ENCODE measurements at places on chromosomes 4 and X. TPM values are rescaled to one million over a fixed set of nuclear protein-coding genes. Genes with fewer than 3 reads are reported as not detected.
A peak's percentile ranks its signal among the peaks of the same experiment; 100 is the strongest.

GRCh38 chr4:89660444-89661172, 176.4 kb downstream of the SNCA start:
- DNase-seq: no peak

- peak; percentile 22 for DNase-seq
These were observed 167.2 kb downstream of the KDR start for GRCh38 chr4:54958236-54958635.

Gene ASB5
- 0.18 TPM for total RNA-seq

DNA sequence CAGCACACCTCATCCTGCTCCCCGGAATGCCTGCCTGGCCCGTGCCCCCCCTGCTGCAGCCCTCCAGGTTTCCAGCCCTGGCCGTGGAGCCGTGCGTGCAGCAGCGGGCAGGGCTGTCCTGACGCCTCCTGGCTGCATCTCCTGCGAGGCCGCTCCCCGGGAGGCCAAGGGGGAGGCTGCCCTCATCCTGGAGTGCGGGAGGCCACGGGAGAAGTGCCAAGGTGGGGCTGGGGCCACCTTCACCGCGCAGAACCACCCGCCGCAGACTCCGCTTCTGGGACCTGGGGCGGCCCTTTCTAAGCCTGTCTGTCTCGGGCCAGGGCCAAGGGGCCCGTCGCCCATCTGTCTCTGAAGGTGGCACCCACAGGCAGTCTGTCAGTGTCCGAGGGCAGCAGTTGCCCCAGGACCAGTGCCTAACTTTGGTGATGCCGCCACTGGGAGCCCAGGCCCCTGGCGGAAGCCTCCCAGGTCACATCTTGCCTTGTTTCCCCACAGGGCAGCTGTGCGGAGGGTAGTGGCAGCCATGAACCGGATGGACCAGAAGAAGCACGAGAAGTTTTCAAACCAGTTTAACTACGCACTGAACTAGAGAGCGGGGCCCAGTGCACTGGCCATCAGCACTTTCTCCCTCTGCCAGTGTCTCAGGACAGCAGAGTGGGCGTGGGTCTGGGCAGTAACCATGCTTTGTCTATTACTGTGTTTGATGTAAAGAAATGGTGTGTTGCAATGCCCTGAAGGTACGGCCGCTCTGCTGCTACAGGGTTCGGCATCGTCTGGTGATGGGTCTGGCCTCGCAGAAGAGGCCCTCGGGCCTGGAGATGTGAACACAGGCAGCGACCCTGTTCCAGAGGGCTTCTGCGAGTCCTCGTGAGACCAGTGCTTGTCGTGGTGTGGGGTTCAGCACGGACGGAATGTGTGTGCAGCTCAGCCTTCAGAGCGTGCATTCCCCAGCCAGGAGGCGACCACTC, 20.6 kb downstream of the NKX1-1 start:
- no peak for DNase-seq

DNA sequence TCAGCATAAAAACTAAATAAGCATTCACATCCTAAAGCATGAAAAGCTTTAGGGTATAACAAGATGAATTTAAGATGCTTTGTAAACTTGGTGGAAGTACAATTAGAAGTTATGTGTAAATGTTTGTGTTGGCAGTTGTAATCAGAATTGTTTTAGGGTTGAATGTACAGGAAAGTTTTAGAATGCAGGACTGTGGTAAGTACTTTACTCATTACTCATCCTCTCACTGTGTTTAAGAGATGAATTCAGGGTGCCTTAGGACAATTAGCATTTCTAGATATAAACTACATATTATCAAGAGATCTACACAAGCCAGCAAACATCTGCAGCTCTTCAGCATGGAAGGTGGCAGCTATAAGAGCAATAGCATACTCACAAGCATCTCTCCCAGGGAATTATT, 77.5 kb upstream of the ELOVL6 start:
- peak; percentile 8 for DNase-seq

DNA sequence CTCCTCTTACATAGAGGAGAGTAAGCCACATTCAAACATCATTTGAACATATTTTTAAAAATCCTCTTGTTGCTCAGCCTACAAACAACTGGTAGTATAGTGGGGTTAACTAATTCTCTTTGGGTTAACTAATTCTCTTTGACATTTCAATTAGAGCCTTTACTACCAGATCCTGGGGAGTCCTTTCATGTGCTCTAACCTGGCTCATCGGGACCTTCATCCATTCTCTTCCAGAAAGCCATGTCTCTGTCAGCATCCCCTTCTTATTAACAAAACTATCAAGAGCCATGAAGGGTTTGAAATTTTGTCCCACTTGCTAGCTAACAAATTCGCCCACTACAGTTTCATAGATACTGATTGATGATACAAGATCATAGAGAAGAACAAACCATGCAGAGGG, 349.8 kb upstream of the PABPC4L start:
- DNase-seq: no peak

- no peak for DNase-seq
These were observed 940 bp upstream of the DCTD start for GRCh38 chr4:182918044-182918607.

DNA sequence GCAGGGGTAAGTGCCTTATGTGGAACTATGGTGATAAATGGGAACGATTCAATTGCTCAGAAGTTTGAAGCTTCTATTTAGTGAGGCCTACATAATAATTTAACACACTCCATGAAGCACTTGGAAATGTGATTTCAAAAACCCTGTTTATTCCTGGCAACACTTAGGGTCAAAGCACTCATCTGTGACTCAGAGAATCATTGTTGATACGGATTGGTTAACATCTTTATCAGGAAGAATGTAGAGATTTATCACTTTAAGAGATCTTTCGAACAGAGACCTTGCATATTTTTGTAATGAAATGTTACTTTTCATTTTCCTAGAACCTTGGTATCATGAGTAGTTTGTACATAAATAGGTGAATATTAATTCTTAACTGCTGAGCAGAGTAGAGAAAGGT, 269.1 kb upstream of the SLIT2 start:
- peak; percentile 89 for DNase-seq

DNA sequence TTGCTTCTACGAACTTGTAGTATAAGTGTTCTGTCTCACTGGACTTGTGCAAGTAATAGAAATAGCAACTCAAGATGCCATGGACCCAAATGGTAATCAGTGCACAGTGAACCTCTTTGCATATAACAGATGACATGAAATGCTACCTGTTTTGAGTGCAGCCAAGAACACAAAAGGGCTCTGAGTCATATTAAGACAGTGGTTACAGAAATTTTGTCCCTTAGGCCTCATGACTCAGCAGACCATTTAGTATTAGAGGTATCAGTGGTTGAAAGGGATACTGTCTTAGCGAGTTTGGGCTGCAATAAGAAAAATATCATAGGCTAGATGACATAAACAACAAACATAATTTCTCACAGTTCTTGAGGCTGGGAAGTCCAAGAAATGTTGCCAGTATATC, 502.9 kb upstream of the PCDH10 start:
- no peak for DNase-seq

Gene SPACA5
- total RNA-seq: not detected

Gene LNX1
- total RNA-seq: 0.36 TPM
